ENCODE measurements at places on chromosomes 16 and 17. TPM values are rescaled to one million over a fixed set of nuclear protein-coding genes. Genes with fewer than 3 reads are reported as not detected.
A peak's percentile ranks its signal among the peaks of the same experiment; 100 is the strongest.

The SLC13A2 gene
- total RNA-seq = not detected

The SMIM5 gene
- total RNA-seq = not detected

The CHMP1A gene
- 81.4 TPM for total RNA-seq

The XYLT1 gene
- 6.8 TPM for total RNA-seq

The VMO1 gene
- not detected for total RNA-seq

The STAT5A gene
- 259 TPM for total RNA-seq

The EVI2B gene
- 29.8 TPM for total RNA-seq

The KRTAP3-2 gene
- not detected for total RNA-seq

The CDR2 gene
- total RNA-seq = 38.9 TPM

DNA sequence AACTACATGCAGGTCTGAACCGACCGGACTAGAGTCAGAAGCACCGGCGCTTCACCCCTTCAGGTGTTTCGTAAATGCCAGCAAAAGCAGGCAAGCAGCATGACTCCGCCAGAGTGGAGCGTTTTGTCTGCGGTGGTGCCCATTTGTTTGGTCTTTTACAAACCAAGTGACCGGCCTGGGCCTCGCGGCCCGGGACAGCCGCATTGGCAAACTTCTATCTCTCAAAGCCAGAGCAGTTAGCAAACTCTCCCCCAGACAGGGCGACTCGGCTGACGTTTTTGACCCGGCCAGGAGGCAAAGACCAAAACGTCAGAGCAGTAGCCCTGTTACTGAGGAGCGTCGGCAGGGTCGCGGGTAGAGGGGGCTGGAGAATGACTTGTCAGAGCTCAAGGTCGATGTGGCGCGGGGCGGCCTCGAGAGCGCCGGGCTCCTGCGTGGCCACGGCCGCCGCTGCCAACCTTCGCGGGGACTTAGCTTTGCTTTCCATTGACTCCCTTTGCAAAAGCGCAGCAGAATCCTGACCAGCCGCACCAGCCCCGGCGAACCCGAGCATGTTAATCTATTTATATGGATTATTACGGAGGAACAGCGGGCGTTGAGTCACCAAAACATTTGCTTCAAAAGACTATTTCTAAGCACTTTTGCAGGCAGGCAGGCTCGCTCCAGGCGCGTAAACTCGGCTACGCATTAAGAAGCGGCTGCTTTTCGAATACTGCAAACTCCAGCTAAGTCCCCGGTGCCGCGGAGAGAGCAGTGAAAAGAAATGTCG, 763 bp upstream of the SOX9 start:
- DNase-seq = no peak
- H3K4me1 ChIP-seq = no peaks in the 10 kb centered on the region
- H3K36me3 ChIP-seq = no peaks in the 10 kb centered on the region

DNA sequence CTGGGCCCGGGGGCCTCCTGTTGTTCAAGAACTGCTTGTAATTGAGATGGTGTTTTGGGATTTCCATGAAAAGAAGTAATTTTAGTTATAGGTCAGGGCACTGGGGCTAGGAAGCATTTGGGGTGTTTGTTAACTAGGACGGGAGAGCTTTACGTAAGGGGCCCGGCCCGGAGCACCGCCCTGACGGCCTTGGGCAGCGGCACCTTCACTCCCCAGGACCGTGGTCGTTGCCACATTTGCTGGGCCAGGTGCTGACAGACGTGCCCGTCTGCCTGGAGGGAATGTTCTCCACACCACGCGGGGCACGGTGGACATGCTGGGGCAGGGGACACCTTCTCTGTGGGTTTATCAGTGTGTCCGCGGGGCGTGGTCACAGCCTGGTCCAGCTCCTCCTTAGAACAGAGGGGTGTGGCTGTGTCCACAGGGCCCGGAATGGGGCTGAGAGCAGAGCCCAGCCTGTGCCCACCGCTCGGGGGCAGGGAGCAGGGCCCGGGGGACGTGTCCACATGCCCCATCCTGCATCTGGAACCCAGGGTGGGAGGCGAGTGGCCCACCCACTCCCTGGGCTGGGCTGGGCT, 57.7 kb downstream of the BAIAP2 start:
- H3K27ac ChIP-seq = no peak overlapping the region
- DNase-seq = no peak
- H3K4me1 ChIP-seq = peaks cover 40% of the 10 kb centered on the region
- no peaks in the 10 kb centered on the region for H3K27me3 ChIP-seq

DNA sequence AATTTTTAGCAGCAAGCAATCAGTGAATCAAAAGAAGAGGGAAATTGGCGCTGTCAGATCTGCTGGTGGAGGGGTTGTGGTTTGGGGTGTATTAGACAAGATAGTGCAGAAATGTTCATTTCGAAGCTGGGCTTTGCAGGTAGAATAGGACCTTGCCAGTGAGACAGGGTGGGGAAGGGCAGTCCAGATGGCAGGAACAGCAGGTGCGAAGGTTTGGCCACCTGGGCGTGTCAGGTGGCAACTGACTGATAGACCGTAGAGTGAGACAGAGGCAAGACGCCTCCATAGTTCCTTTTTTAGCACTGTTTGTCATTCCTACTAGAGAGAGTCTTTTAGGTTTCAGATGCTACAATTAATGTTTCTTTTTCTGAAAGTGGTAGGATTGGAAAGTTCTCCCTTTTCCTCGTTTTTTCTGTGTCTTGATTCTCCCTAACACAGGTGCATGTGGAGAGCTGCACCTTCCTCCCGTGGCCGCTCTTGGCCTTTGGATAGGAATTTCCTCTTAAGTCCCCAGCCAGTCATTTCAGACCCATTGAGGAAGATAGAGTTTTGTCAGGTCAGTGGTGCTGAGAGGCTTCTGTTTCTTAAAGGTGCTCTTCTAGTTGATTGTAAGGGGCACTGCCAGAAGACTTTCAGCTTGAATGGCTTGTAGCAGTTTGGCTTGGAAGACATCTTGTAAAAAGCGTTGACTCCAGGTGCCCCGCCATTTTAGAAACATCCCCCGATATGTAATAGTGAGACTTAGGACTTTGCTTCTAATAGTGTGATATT, 315.6 kb downstream of the SNX29 start:
- H3K4me1 ChIP-seq = no peaks in the 10 kb centered on the region
- no peaks in the 10 kb centered on the region for H3K36me3 ChIP-seq
- no peaks in the 10 kb centered on the region for H3K27me3 ChIP-seq
- H3K4me3 ChIP-seq = no peak overlapping the region

- no peak overlapping the region for H3K4me3 ChIP-seq
- H3K27me3 ChIP-seq = no peaks in the 10 kb centered on the region
- no peak for DNase-seq
- no peaks in the 10 kb centered on the region for H3K36me3 ChIP-seq
- H3K27ac ChIP-seq = no peak overlapping the region
- no peaks in the 10 kb centered on the region for H3K4me1 ChIP-seq
These were observed 53.0 kb upstream of the RPL38 start for GRCh38 chr17:74150428-74151025.

GRCh38 chr17:31374503-31374902, 17.0 kb upstream of the RAB11FIP4 start:
- H3K4me3 ChIP-seq = no peak overlapping the region
- H3K4me1 ChIP-seq = no peaks in the 10 kb centered on the region
- no peaks in the 10 kb centered on the region for H3K27me3 ChIP-seq
- DNase-seq = no peak
- H3K27ac ChIP-seq = no peak overlapping the region

GRCh38 chr17:5096731-5097100, 15.0 kb downstream of the ZNF232 start:
- H3K27ac ChIP-seq = no peak overlapping the region
- peaks cover 8% of the 10 kb centered on the region for H3K27me3 ChIP-seq
- no peak for DNase-seq
- H3K4me3 ChIP-seq = peak overlapping the region; percentile 60
- peaks cover 15% of the 10 kb centered on the region for H3K36me3 ChIP-seq

- no peaks in the 10 kb centered on the region for H3K36me3 ChIP-seq
- DNase-seq = no peak
- no peaks in the 10 kb centered on the region for H3K27me3 ChIP-seq
- peaks cover 39% of the 10 kb centered on the region for H3K4me1 ChIP-seq
- H3K4me3 ChIP-seq = no peak overlapping the region
These were observed 61.5 kb downstream of the PRMT7 start for GRCh38 chr16:68372381-68372720.

- no peak for DNase-seq
- H3K36me3 ChIP-seq = peaks cover 5% of the 10 kb centered on the region
- no peaks in the 10 kb centered on the region for H3K27me3 ChIP-seq
- H3K4me3 ChIP-seq = no peak overlapping the region
- H3K27ac ChIP-seq = no peak overlapping the region
These were observed 6.2 kb upstream of the SLC7A6 start for GRCh38 chr16:68257906-68258800.

DNA sequence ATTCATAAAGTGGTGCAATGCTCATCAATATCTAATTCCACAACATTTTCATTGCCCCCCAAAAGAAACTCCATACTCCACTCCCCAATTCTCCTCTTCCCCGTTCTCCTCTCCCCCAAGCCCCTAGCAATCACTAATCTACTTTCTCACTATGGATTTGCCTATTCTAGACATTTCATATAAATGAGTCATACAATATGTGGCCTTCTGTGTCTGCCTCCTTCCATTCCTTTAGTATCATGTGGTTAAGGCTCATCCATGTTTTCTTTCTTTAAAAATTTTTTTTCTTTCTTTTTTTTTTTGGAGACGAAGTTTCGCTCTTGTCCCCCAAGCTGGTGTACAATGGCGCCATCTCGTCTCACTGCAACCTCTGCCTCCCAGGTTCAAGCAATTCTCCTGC, 56.3 kb upstream of the HAS3 start:
- H3K4me1 ChIP-seq = no peaks in the 10 kb centered on the region
- H3K27ac ChIP-seq = no peak overlapping the region
- H3K27me3 ChIP-seq = no peaks in the 10 kb centered on the region
- DNase-seq = no peak
- no peaks in the 10 kb centered on the region for H3K36me3 ChIP-seq

All from CD8-positive, alpha-beta memory T cell (primary cell).